ENCODE measurements at places on chromosomes 7 and 10.
A peak's percentile ranks its signal among the peaks of the same experiment; 100 is the strongest.

GRCh38 chr10:28318626-28319025 is 15.8 kb upstream of the MPP7 start:
- no peak for DNase-seq

DNA sequence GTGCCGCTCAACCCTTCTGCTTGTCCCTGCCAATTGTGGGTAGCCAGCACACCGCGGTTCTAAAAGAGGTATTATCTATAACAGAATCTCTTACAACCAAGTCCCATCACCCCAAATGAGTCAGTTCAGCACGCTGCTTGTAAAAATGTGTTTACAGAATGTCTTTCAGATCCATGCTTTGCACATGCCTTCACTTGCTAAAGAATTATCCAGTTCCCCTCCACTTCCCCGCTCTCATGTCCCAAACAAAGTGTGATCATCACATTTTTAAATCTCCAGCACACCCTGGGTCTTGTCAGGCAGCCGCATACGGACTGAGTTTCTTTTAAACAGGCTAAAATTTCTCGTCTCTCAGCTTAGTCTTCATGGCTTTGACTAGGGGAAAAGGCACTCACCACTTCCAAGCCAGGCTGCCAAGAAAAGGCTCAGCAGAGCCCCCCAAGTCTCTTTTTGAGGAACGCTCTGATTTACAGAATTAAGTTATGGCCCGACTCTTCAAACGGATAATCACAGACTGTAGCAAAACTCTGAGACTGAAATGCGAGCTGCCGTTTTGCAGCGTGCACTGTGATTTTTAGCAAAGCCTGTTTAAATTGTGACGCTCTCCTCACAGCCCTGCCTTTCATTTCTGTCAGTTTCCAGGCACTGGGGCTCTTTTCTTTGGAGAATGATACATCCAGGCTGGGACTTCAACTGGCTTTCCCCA is 29.8 kb upstream of the FGFR2 start:
- no peak for DNase-seq

DNA sequence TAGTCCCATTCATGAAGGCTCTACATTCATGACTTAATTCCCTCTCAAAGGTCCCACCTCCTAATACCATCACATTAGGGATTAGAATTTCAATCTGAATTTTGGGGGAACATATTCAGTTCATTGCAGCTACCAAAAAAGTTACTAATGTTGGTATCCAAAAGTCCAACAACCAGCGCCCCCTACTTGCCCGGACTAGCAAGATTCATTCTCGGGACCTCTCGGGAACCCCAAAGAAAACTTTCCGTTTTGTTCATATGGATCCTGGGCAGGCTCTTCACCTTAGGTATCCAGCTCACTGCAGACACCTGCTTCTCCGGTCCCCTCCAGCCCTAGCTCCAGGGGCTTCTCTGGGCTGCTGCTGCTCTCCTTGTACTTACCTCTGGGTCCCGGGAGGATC is 8.9 kb upstream of the GRK5 start:
- DNase-seq: no peak

- DNase-seq: no peak
Measured at GRCh38 chr7:79612022-79612421, 158.6 kb upstream of the MAGI2 start.

DNA sequence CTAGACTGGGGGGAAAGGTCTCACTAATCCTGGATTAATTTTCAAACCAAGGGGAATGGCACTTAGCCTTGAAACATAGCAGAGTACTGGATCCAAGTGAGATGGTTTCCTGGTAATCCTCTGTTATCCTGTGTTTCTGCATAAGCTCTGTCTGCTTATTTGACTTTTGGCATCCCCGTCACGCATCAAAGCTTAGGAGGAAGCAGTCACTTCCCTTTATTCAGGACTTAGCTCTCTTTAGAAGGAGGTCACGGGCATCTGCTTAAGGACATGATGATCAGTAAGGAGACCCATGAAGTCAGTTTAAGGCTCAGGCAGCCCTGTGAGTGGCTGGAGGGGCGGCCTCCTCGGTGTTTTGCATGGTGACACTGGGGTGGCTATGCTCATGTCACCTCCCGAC is 30.0 kb downstream of the TSPAN15 start:
- no peak for DNase-seq

- no peak for DNase-seq
Measured at GRCh38 chr7:5419539-5420066, 4.0 kb downstream of the TNRC18 start.

DNA sequence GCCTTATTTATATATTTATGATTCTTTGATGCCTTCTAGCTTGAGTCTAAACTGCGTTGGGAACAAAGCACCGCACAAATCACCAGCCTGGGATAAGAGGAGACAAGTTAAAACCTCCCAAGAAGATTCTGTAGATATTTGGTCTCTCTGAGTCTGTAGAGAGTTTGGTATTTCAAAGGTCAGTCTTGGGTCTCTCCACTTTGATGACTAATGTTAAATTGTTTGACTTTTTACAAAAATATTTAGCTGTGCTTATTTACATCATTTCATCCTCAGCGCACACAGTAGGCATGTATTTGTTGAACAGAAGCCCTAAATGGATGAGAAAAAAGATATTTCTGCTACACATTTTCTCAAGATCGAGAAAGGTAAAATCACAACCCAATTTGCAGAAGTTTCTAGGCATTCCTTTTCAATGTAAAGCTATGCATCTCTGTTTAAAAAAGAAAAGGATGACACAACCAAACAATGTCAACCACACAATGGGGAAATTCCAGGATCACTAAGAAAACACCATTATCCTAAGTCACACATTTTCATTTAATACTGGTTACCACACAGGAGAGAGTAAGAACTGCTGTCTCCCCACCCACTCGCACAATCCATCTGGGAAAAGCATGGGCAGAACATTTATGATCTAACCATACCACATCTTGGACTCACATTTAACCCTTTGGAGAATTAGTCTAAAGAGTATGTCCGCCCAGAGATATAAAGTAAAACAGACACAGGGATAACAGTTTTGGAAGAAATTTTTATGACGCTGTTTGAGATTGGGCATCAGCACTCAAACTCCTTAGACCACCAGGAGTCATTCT is 4.4 kb downstream of the CDK6 start:
- DNase-seq: peak; percentile 87

- DNase-seq: no peak
Measured at GRCh38 chr7:120505770-120506169, 232.8 kb downstream of the KCND2 start.

DNA sequence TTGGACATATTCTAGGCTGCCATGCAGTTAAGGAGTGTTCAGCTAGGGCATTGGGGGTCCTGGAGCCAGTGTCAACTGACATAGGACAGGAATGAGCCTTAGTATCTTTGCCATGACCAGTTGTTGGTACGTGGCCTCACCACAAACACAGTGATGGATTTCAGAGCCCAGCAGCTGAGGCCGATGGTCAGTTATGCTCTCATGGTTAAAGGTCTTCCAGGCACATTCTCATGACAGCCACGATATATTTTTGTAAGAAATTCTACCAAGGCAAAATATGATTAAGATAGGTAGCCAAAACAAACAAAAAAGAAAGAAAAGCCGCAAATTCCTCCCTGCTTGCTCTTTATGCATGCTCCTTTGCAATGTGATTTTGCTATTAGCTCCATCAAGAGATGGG is 47.8 kb downstream of the CDHR3 start:
- peak; percentile 47 for DNase-seq

GRCh38 chr10:48523212-48523819 is 81.6 kb downstream of the ARHGAP22 start:
- DNase-seq: peak; percentile 98

DNA sequence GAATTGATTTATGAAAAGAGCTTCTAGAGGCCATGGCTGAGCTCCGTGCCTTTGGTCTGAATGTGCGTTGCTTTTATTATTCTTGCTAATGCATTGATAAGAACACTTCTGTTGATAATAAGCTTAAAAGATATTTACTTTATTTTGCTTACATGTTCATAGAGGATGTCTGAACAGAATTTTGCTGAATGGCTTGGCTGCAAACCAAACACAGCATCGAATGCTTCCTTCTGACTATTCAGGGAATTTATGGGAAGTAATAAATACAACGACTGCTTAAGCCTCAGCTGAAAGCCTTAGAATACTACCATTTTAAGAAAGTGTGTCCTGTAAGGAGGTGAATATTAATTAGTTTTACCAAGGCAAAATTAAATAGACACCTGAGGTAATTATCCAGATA is 643.5 kb upstream of the POT1 start:
- DNase-seq: no peak

DNA sequence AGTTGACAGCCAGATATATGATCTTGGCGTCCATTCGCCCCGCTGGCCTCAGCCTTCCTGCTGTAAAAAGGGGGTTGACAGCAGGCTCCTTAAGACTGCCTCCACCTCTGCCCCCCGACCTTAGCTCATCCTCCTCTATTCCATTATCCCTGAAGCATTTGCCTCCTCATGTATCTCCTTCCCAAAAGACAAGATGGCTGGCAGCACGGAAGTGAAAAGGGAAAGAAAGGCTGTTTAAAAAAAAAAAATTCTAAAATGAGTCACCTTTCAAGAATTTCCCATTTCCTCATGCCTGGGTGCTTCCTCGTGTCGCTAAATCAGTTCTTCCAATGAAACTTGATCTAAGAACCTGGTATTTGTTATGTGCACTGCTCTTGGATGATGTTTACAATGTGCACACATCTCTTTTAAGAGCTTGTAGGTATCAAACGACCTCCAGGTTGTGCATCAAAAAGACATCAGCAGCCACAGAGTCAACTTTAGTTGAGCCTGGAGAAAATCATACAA is 1.7 kb downstream of the SCRN1 start:
- DNase-seq: peak; percentile 88

DNA sequence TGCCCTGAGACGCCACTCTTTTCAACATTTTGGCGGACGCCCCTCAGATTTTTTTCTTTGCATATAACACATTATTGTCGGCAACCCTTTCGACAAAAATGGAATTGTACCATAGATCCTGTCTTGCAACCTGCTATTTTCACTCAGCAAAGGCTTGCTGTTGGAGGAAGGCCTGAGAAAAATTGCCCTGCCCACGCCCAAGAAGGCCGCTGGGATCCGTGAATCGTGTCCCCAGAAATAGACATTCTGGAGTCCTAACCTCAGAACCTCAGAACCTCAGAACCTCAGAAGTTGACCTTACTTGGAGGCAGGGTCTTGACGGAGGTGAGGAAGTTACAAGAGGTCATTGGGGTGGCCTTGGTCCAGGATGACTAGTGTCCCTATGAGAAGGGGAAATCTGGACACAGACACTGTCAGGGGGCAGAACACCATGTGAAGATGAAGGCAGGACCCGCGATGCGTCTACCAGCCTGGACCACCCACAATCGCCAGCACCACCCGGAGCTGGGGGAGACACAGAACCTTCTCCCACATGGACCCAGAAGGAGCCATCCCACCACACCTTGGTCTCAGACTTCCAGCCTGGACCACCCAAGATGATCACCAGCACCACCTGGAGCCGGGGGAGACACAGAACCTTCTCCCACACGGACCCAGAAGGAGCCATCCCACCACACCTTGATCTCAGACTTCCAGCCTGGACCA is 19.1 kb upstream of the DNAAF5 start:
- DNase-seq: no peak

GRCh38 chr7:114048386-114049235 is 129.8 kb upstream of the PPP1R3A start:
- DNase-seq: peak; percentile 31

DNA sequence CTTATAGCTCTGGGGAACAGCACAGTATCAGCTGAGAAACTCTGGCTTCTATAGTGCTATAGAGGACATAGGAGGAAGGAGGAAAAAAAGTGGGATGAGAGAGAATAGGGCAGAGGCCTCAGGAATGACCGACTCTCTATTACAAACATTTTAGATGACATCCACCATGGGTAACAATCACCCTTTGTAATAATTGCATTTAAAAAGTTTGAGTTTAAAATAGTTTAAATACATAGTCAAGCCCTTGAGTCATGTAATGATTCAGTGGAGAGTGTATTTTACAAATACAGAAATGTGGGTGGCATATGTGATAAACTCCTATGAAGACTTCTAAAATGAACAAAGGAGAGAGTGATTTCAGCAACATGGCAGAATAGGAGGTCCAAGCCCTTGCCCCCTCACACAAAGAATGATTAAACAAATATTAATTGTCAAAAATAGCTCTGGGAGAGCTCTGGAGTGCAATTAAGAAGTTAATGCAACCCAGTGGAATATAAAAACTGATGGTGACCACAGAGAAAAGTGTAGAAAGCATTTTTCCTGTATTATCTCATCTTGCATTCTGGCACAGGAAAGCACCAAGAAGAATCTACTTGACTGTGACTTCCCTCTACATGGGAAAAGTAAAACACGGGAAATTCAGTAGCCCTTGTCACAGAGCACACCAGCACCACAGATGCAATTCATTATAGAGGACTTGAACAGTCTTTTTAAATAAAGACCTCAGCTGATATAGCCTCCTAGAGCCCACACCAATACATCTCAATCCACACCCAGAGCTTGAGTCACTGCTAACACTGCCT is 569.0 kb upstream of the SORCS1 start:
- DNase-seq: peak; percentile 41

DNA sequence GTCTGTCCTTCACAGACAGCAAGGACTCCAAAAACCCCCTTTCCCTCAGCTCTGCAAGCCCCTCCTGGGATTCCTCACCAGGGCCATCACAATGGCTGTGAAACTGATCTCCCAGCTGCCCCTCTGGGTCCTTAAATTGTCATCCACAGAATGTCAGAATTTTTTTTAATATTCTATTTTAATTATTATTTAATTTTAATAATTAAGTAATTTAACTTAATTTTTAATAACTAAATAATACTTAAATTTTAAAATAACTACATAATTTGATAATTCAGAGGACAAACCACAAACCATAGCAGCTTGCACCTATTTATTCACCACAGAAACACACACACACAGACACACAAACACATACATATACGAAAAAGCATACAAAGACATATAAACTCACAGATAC is 565.8 kb upstream of the COBL start:
- DNase-seq: no peak

GRCh38 chr10:96390460-96390864 is 31.7 kb upstream of the OPALIN start:
- no peak for DNase-seq

DNA sequence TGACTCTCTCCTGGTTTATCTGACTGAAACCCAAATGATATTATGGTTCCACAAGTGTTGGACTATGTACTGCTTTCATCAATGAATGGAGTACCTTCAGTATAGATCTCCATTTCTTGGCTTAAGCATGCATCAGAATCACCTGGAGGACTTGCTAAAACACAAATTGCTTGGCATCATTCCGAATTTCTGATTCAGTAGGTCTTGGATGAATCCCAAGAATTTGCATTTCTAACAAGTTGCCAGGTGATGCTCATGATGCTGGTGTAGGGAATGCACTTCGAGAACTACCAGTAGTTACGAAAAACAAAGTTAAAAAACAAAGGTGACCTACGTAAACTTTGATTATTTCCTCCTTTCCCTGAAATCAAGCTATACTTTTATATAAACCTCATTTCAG is 119.0 kb upstream of the FEZF1 start:
- DNase-seq: no peak

DNA sequence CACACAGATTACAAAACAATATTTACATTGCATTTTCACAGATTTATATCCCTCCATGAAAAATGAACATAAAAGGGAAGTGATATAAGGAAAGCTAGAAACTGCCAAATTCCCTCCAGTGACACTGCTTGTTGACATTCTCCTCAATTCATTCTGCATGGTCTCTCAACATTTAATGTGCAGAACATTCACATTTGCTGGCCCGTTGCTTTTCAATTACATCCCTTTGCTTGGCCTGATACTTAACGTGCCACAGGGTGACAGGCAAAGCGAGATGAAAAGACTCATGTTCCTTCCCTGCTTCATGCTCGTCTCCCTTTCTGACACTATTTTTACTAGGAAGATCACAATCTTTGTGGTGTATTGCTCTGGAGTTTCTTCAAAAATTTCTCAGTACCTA is 1019.7 kb upstream of the LRRN3 start:
- DNase-seq: no peak

Measured in astrocyte of the spinal cord (primary cell).